ENCODE measurements at places on chromosomes 5 and 9.

DNA sequence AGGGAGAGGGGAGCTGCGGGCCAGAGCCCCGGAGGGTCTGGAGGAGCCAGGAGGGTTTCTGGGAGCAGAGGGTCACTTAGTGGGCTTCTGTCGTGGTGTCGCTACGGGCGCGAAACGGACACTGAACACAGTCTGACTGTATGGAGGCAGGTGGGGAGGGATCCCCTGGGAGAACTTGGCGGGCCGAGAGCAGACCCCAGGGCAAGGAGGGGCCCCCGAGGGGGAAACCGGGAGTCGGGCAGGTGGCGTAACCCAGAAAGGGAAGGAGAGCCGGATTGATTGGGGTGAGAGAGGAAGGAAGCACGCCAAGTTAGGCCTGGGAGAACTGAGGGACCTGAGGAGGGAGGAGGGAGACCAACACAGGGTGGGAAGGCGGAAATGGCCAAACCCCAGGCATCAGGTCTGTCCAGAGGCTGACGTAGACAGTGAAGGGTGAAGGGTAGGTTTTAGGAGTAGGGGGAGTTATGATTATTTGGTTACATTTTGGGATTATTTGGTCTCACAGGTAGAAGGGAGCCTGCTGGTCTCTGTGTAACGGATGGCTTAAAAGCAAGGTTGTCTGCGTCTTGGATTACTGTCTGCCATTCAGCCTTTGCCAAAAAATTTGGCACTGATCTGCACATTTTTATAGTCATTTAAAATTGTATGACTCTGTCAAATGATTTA is 3.3 kb upstream of the MSMP start:
- no peak for DNase-seq

- no peak for DNase-seq
These were observed 9.4 kb downstream of the B4GALT7 start for GRCh38 chr5:177609076-177610059.

- DNase-seq: no peak
These were observed 27.3 kb downstream of the SARDH start for GRCh38 chr9:133710661-133711427.

GRCh38 chr5:124745928-124746915 is at the start of gene ZNF608:
Gene ZNF608, minus strand, starts transcription at chr5:124746639. Its CDS starts 1,650 bp downstream, at chr5:124744989.
- no peak for DNase-seq

DNA sequence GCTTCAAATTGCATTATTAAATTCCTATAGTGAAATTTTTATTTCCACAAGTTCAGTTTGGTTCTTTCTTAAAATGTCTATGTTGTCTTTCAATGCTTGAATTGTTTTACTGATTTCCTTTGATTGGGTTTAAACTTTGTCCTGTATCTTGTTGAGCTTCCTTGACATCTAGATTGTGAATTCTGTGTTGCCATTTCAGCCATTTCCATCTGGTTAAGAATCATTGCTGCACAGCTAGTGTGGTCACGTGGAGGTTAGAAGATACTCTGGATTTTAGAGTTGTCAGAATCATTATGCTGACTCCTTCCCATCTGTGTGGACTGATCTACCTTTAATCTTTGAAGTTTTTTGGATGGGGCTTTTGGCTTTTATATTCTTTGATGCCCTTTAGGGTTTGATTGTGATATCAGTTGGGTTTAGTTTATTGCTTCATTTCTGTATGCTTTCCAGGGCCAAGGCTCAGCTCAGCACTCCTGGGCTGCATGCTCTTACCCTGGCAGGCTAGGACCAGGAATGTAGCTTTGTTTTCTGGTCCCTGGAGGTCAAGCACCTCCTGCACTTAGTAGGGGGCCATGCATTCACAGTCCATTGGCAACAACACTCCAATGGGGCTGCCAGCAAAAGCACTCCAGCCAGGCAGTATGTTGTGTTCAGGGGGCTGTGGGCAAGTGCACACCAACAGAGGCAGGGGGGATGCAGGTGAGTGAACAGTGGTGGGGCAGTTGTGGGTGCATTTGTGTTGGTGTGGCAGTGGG is 141.4 kb downstream of the PRR16 start:
- no peak for DNase-seq

- no peak for DNase-seq
These were observed 77.4 kb downstream of the NR2F1-AS1 start for GRCh38 chr5:93503598-93504067.

DNA sequence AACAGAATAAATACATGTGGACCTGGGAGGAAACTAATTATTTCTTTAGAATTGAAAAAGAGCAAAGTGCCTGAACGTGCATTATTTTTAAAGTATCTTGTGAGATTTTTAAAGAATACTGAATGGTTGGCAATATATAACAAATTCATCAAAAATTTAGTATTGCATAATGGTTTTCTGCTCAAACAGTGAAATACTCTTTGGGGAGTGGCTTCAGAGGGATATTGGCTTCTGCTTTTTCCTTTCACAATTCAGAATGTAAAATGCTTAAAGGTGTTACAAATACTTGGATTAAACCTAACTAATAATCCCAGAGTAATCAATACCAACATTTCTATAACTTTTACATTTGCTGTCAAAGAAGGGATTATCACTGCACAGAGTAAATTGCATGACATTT is 379.3 kb upstream of the CHD1 start:
- DNase-seq: no peak

- DNase-seq: peak; percentile 44
These were observed 29.0 kb downstream of the ADRB2 start for GRCh38 chr5:148855249-148856008.

DNA sequence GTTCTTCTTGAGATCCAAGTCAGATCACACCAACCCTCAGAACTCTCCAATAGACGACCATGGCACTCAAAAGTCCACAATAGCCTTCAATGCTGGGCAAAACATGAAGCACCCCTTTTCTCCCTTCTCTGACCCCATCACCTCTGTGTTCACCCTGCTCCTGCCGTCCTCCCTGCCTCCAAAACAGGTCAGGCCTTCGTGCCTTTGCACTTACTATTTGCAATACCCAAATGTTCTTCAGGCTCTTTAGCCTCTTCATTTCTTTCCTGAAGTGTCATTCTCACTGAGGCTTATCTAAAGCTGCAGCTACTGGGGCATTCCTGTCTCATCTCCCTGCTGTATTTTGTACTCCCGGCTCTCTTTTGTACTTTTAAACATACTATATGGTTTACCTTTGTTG is 2.0 kb upstream of the ROPN1L start:
- no peak for DNase-seq

DNA sequence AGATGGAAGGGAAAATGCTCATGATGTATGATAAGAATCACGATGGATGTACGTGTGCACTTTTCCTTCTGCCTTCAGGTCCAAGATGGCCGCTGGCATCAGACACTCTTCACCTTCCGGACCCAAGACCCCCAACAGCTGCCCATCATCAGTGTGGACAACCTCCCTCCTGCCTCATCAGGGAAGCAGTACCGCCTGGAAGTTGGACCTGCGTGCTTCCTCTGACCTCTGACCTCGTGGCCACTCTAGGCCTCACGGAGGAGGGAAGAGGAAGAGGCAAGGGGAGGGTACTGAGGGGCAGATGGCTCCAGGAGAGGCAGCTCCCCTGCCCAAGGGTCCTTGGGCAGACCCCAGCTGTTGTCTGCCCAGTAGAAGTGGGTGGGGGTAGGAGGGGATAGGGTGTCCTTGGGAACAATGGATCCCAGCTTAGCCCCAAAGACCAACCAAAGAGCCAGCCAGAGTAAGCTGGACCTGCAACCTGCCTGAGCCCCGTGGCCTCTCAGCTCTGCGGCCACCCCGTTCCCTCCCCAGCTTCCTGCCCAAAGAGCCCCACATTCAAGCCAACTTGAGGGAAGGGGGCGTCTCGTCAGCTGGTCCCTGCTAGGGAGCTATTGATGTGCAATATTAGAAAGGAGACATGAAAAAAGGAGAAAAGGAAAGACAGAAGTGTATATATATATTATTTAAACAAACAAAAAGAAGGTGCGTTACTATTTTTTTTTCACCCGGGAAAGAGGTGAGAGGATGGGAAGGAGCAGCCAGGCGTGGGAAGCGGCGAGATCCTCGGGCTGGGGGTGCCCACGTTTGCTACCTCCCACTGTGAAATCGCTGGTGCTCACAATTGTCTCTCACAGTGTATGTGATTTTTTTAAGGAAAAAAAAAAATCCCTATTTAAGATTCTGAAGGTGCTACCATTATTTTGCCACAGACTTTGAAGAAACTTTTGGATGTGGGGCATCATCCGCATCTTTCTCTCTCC is 12.1 kb upstream of the ORM1 start:
- DNase-seq: no peak

GRCh38 chr9:100555471-100555870 is 22.4 kb upstream of the CAVIN4 start:
- no peak for DNase-seq

GRCh38 chr9:109487247-109487646 is 10.9 kb downstream of the PTPN3 start:
- no peak for DNase-seq

DNA sequence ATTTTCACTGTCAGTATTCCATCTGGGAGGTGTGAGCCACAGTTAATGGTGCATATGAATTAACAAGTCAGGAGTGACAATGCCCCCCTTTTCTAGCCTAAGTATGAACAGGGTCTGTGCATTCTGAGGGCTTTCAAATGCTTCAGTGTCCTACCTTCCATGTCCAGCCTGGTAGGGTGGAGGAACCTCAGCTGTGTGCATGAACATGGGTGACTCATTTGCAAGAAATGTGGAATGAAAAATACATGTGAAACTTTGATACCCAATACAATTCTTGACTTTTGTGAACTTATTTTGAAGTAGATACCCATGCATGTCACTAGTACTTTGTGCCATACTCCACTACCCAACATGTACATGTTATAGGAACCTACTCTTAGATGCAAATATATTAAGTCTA is 375.8 kb downstream of the SEMA5A start:
- DNase-seq: no peak

DNA sequence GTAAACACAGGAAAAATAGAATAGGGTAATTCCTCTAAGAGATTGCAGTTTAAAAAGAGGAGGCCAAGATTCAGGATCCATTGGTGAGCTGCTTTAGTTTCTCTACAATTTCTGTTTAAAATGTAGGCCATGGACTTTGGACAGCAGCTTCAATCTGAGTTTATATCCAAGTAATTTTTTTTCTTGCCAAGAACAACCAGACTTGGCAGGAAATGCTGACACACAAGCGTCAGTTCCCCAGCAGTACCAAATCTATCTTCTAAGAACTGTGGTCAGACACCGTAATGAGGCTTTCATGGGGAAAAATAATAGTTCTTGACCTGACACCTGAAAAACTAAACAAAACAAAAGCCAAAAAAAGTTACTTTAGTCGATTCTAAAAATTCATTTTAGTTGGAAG is 528.8 kb downstream of the CSNK1G3 start:
- DNase-seq: no peak

DNA sequence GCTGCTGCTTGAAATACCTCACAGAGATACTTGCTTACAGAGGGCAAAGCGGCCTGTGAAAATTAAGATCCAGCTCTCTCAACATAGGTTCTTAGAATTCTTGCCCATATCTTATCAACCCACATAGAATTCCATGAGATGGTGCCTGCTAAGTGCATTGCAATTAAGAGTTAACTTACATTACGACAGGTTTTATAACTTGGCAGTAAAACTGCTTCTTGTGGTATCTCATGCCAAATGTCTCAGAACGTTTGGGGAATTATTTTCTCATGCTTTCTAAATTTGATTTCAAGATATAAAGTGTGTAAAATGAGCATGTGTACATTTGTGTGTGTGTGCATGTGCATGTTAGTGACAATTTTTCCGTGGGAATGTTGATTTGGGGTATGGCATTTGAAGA is 261.2 kb downstream of the SAXO1 start:
- no peak for DNase-seq

GRCh38 chr5:130135506-130135905 is 231.2 kb downstream of the CHSY3 start:
- DNase-seq: no peak

GRCh38 chr9:101387871-101388506 is 3.2 kb upstream of the BAAT start:
- no peak for DNase-seq

- DNase-seq: no peak
These were observed 185.1 kb downstream of the RGS3 start for GRCh38 chr9:113648586-113648985.

DNA sequence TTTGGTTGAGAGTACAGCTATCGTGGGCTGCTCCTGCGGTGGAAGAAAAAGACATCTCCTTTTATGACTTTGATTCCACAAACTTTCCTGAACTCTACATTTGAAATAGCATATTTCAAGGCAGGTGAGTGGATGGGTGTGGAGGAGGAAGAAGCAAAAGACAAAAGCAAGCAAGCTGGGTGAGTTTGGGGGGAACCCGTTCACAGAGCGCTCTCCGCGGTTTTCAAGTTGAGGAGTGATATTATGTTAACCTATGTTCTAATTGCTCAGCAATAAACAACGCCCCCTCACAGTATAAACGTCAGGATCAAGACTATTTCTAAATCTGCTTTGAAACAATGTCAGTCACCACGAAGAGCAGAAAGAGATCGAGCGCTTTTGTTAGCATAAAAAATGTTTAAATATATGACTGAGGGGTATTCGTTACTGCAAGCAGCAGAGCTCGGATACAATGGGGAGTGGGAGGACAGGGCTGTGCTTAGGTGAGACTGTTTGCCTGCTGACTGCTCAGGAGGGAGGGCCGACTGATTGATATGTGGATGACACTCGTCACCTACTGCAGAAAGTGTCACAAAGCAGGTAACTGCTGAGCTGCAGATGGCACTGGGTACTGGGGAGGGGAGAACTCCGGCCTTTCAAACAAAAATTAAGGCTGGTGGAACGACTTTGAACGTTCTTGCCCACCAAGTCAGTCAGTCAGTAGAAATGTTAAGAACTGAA is 236.5 kb downstream of the DRD1 start:
- no peak for DNase-seq

DNA sequence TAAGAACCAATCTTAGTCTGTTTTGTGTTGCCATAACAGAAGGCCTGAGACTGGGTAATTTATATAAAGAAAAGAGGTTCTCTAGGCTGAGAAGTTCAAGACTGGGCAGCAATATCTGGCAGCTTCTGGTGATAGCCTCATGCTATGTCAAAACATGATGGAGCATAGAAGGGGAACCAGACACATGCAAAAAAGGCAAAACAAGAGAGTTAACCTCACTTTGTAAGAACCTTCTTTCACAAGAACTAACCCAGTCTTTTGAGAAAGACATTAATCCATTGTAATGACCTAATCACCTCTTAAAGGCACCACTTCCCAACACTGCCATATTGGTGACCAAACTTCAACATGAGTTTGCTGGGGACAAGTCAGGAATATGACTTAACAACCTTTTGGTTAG is 37.3 kb downstream of the FSD1L start:
- DNase-seq: no peak

DNA sequence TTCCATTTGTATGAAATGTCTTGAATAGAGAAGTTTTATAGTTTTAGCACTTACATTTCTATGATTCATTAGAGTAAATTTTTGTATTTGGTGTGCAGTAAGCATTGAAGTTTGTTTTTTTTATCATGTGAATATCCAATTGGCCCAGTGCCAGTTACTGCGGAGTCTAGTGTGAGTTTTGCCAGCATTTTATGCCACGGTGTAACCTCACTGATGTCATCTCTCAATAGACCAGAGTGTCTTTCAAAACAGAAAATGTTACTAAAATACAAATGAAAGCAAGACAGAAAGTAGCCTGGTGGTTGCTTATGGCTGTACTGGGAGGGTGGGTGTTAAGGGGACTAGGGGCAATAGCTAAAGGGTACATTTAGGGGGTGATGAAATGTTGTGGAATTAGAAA is 62.8 kb downstream of the IPPK start:
- no peak for DNase-seq
